ENCODE measurements at places on chromosomes 1 and 21.

DNA sequence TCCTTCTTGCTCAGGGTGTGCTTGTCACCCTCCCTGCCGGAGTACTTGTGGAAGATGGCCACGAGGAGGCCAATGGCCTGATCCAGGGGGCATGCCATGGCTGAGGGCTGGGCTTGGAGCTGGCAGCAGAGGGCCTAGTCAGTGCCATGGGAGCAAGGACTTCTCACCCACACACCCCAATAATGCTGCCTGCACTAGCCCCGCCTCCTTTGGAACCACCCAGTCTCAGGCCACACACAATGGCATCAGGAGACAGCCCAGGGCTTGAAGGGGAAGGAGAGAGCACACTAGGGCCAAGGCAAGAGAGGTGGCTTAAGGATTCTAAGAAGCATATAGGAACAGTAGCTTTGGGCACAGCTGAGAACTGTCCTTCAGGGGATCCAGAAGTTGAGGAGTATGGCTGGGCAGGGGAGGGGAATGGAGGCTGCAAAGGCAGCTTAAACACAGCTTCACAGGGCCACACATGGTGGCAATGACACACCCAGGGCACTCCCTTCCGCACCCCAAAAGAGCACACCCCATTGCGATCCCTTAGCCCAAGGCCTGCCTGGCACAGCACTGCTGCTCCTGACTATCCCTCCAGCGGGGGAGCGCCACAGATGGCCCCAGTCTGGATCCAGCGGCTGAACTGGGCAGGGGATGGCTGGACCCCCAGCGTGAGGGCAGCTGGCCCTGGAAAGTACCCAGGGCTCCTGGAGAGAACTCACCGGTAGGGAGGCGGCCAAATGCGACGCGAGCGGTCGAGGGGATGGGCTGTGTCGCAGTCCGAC lies at the start of gene S100A6:
Gene S100A6, minus strand, starts transcription at position 750 of the 770 bp plus-strand sequence. Its CDS starts 652 bp downstream, at position 98.
- DNase-seq = no peak

DNA sequence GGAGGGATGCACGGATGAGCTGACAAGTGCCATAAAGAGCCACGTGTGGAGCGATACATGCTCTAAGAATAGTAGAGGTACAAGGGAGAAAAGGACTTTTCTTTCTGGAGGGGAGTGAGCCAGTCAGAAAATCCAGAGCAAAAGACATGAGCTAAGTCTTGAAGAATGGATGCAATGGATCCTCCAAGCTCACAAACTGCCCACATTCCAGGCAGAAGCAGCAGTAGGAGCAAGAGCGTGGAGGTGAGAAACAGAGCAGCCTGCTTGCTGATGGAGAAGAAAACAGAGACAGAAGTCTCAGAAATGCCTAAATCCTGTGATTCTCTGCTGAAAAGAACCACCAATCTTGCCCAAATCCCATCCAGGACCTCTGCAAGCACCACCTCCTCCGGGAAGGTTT lies 78.2 kb upstream of the RALGPS2 start:
- DNase-seq = no peak

GRCh38 chr1:86468501-86468977 lies at the start of gene CLCA1:
Gene CLCA1, plus strand, starts transcription at chr1:86468927. Its CDS starts 45 bp downstream, at chr1:86468972.
- no peak for DNase-seq

GRCh38 chr21:44761011-44761729 lies 40.5 kb downstream of the UBE2G2 start:
- no peak for DNase-seq

- no peak for DNase-seq
Measured at GRCh38 chr21:41957991-41958766, 4.4 kb upstream of the C2CD2 start.

- DNase-seq = no peak
Measured at GRCh38 chr1:184971522-184972265, 2.6 kb downstream of the NIBAN1 start.

GRCh38 chr1:38121231-38121680 lies 74.7 kb upstream of the POU3F1 start:
- no peak for DNase-seq

DNA sequence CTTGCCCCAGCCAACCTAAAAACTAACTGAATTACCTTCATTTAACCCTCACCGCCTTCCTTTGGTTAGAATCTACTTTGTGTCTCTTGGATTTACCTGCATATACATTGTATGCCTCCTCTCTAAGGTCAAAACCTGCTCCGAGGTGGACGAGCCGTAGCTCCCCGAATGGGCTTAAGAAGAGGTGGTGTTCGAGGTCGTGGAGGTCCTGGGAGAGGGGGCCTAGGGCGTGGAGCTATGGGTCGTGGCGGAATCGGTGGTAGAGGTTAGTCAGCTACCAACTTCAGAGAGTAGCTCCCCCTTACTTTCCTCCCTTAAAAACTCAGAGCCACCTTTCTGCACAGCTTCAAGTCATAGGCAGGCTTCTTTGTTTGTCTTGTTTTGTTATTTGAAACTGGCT lies 9.2 kb downstream of the CHTOP start:
- no peak for DNase-seq

DNA sequence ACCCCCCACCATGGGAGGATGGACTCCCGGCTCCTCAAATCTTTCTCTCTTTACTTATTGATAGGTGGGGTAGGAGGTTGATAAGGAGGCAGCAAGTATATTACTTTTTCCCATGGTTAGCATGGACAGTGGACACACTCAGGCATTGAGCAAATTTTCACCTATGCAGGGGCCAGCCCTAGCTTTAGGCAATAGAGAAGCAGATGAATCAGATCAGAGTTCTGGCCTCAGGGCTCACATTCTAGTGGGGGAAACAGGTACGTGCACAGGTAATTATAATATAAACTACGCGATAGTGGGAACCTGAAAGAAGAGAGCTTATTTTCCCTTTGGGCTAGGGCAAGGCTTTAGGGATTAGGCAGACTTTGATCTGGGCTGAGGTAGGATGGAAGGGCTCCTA lies 13.5 kb upstream of the FOXE3 start:
- DNase-seq = no peak

- no peak for DNase-seq
Measured at GRCh38 chr21:15264084-15264665, 199.4 kb upstream of the NRIP1 start.

- no peak for DNase-seq
Measured at GRCh38 chr1:205258261-205258691, 30.5 kb downstream of the TMCC2 start.

DNA sequence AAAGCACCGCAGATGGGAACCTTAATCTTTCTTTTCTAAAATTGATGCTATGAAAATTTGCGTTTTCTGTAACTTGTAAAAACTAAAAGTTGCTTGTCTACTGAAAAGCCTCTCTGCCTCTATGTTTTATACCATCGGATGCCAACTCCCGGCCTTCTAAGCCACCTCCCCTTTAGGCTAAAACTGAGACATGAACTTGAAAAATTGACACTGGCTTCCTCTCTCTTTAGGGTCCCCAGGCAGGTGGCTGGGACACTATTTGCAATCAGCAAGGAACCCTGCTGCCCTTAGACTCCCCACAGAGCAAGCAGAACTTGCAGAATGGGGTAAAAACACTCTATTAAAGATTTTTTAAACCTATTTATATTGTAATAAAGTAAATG lies 151.1 kb upstream of the CAMK1G start:
- DNase-seq = no peak

DNA sequence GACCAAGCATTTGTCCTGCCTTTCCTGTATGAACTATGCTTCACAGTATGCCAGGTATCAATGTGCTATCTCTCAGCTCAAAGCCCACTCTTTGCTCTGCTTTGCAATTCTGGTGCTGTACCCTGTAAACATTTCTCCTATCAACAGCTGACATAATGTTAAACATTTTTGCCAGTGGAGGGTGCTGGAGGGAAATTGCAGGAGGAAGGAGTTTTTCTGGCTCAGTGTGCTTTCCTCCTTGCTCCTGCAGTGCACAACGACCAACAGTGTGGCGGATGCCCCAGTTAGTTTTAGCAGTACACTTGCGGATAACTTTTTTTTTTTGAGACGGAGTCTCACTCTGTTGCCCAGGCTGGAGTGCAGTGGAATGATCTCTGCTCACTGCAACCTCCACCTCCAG lies 67.1 kb upstream of the PTGFRN start:
- DNase-seq = no peak

All from neural crest cell (in vitro differentiated cells).